ENCODE measurements at places on chromosomes 2 and 18.

DNA sequence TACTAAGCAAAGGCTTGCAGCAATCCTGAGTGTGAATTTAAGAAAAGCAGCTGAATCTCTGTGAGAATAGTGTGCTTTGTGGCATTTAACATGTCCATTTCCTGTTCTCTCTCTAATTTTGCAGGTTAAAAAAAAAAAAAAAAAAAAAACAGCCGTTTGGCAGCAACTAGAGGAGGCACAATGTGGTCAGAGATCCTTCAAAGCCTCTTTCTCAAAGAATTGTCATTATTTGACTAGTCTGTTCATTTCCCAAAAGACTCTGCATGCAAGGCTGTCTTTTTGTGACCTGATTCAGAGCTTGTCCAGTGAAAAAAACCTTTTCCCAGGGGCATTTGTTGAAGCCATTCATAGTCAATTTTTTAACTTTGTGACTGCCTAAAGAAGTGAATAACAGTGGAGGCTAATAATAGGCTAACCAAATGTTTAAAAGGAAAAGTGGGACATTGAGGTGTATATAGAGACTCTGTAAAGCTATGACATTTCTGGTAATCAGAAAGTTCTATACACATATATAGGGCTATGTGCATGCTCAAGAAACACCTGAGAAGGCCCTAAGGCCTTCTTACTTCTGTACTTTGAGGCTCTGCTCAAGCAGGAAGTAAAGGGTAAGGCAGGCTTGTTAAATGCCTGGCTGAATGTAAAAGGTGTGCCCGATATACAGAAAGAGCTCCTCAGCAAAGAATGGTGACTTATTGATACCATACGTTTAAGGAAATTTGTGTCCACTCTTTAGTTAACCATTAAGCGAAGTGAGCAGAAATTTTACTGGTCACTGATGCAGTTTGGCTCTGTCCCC, 289.6 kb upstream of the RAB6C start:
- no peak for DNase-seq

GRCh38 chr18:35974181-35974580, 1.7 kb downstream of the RMP24 start:
- no peak for DNase-seq

GRCh38 chr2:237475704-237476141, 11.3 kb upstream of the MLPH start:
- no peak for DNase-seq

DNA sequence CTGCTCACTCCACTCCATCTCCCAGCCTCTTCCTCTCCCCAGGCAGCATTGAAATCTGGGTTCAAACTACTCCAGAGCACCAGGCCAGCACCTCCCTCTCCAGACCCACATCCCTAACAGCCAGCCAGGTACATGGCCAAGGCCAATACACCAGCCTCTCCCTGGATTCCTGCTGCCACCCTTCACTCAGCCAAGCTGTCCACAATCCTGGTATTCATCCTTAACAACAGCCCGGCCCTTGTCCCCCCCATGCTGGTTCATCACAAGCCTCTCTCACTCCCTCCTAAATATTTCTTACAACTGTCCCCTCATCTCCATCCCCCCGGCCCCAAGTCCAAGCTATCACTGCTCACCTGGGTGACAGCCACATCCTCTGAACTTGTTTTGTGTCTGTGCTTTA, 129.9 kb upstream of the HAAO start:
- DNase-seq, result no peak

DNA sequence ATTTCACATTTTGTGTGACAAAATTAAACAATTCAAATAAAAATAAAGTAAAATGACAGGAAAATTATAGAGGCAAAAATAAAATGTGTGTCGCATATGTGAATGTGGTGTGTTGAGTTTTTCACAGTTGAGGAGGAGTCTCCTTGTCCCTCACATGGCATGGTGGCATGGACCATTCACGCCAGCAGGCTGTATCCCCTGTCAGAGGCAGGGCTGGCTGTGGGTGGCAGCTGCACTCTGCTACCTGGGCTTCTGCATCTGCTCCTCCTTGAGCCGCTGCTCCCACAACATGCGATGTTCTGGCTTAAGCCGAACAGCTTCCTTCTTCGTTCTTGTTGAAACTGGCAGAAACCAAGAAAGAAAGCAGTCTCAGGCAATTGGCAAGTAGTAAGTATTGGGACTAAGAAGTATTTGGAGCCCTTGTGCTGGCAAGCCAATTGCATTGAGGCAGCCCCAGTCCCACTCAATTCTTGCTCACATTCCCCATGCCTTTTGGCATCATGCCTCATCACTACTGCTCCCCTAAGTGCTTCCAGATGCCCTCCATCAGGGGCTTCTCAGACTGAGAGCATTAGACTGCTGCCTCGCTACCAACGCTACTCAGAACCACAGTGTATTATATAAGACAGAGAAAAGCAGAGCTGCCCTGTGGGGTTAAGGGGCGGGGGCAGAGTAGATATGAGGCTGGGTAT, 177.9 kb upstream of the NABP1 start:
- no peak for DNase-seq

DNA sequence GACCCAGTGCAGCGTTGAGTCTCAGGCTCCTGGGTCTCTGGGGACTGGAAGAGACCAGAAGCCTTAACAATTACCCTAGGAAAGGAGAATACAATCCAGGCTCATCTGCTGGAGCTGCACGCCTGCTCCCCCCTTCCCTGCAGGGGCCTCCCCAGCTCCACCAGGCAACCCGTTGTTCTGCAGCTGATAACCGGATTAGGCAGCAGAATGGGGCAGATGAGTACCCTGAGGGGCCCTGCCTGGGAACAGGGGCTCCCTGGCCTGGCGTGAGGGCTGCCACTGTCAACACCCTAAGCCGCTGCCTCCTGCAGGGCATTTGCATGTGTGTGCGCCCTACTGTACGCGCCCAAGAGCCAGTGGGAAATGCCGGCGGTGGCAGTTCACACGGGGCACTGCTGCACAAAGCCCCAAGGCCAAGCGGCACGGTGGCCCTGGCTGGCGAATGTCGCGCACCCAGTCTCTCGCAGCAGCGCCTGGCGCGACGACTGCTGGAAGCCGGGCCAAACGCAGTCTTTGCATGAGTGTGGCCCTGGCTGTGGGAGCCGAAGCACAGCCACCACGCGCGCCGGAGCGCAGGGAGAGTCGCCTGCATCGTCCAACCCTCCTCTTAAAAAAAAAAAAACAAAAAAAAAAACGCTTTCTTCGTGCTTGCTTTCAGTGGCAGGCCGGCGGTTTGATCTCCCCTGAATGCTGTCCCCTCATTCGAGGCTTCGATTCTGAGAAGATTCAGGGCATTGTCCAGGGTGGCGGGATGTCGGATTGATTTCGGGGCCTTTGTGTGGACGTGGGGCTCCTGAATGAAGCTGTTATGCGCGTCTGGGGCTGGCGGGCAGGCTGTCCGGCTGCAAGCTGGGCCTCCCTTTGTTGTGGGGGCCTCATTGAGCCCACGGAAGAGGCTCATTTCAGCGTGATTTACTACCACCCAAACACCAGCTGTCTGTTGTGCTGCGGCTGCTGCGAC, 63.8 kb downstream of the SETBP1 start:
- no peak for DNase-seq

- DNase-seq, result no peak
Measured at GRCh38 chr2:237433920-237434676, 20.1 kb upstream of the COL6A3 start.

GRCh38 chr2:152620208-152620607, 97.1 kb downstream of the PRPF40A start:
- no peak for DNase-seq

- no peak for DNase-seq
Measured at GRCh38 chr2:227033471-227034148, 130.4 kb downstream of the COL4A4 start.

DNA sequence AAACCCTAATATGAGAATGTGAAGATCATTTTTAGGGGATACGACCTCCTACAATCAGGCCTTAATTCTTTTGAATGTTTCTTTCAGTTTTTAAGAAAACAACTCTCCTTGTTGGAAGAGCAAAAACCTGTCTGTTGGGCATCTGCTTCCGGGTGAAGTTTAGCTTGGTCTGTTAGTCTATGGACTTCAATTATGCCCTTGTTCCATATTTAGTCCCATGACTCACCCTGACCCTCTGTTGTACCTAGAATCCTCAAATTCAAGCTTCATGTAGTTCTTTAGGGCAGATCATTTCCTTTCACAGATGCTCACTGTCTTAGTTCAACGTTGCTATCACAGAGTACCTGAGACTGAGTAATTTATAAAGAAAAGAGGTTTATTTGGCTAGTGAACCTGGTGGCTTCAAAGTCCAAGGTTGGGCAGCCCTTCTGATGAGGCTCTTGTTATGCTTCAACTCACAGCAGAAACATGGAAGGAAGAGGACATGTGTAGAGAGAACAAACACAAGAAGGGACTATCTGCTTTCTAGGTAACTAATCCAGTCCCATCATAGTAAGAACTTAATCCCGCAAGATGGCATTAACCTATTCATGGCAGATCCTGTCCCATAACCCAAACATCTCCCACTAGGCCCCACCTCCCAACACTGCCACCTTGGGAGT, 82.5 kb upstream of the SERPINE2 start:
- DNase-seq, result no peak

DNA sequence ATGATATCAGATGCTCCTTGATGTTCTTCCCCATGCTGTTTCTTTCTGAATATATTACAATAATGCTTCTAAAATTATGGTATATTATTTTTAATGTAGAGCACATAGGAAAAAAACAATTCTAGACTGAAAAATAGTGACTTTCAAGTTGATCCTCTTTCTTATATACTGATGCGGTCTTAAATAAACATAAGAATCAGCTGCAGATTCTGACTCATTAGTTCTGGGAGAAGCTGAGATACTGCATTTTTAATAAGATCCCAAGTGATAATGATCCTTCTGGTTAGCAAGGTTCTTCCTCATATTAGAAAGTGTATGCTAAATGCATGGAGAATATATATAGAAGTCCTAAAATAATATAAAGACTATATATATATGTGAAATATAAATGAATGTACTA, 124.9 kb downstream of the XIRP2 start:
- DNase-seq, result no peak

DNA sequence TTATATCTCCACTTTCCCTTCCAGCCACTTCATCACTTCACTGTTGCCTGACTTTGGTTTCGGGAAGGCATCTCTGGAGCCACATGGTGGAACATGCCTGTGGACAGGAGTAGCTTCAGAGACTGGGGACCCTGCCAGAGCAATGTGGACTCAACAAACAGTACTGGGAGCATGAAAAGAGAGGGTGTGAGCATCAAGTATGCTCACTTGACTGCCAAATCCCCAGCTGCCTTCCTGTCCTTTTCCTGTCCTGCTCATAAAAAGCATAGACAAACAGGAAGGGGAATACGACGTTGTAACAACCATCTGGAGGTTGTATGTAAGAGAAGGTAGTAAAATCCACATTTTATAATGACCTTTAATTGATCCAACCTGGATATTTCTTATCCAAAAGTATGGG, 61.3 kb upstream of the CSRNP3 start:
- no peak for DNase-seq

GRCh38 chr2:104043864-104044263, 810.1 kb upstream of the POU3F3 start:
- no peak for DNase-seq

- DNase-seq, result no peak
Measured at GRCh38 chr2:60053791-60054190, 499.7 kb downstream of the BCL11A start.

DNA sequence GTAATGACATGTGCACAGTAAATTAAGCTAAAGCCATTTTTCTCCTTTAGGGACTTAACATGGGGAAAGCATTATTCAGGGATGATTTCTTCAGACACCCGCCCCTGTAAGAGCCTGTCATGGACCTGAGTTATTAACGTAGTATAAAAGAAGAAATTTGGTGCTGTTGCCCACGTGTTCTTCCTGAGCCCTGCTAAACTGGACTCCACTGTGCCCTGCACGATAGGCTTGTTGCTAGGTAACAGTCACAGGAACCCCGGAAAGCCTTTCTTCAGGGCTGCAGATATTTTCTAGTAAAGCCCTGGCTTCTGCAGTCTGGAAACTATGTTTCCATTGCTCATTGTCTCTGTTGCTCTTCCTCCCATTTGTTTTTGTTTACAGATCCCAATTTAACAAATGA, 157.9 kb downstream of the LRRC30 start:
- DNase-seq, result no peak

- DNase-seq, result no peak
Measured at GRCh38 chr2:113324684-113325160, 46.0 kb upstream of the PAX8 start.

- peak; percentile 56 for DNase-seq
Measured at GRCh38 chr2:73111073-73112025, 1.4 kb downstream of the RAB11FIP5 start.
